ENCODE measurements at places on chromosomes 6 and 20. TPM values are rescaled to one million over a fixed set of nuclear protein-coding genes. Genes with fewer than 3 reads are reported as not detected.
A peak's percentile ranks its signal among the peaks of the same experiment; 100 is the strongest.

DNA sequence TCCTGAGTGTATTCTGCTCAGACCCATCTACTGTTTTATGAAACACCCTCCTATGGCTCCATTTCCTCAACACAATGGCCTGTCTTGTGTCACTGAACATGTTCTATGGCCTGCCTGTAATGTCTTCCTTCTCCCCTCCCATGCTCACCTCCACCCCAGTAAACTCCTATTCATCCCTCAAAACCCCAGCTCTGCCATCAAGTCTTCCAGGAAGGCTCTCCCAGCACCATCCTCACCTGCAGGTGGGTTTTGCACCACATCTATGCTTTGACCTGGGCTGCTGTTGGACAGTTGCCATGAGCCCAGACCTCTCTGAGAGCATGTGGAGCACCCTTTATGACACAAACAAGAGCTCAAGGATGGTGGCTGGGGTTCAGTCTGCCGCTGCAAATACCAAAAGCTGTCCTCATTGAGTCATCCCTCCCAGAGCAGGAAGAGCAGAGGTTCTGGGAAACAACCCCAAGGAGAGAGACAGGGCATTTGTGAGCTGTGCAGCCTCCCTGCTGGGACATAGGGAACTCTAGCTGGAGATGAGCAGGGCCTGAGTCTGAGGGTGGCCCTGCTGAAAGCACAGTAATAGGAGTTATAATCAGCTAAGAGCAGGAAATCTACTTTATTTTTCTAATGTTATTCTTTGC lies 93.8 kb upstream of the CD93 start:
- no peak for DNase-seq

DNA sequence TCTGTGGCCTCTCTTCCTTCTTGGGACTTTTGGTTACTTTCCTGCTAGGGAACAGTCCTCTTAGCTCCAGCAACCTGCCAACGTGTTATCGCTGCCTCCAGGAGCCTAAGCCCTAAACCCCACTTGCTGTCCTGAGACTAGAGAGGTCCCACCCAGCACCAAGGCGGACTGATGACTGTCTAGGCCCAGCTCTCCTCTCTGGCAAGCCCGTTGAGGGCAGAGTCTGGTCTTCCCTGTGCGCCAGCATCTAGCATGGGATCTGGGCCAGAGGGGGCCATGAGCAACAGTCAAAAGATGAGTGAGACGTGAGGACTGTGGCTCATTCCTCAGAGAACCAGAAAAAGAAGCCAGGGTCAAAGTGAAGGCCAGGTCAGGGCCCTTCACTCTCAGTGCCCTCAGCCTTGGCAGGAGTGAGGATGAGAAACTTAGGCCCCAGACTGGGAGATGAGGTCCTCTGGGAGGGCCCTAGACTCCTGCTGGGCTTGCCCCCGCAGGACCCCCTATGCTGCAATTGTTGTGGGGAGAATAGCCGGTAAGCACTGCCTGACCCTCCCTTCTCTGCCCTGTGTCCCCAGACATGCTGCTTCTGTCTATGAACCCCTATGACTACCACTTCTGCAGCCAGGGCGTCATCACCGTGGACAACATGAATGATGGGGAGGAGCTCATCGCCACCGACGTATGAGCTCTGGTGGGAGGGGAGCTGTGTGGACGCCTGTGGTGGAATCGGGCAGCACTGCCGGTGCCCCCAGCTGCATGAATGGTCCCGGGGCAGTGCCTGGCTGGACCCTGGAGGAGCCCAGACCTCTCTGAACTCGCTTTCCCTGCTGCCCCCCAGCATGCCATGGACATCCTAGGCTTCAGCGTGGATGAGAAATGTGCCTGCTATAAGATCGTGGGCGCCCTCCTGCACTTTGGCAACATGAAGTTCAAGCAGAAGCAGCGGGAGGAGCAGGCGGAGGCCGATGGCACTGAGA lies 30.9 kb downstream of the MYH7B start:
- DNase-seq: no peak

- DNase-seq: no peak
Observed at GRCh38 chr6:146292506-146292905, 251.1 kb upstream of the RAB32 start.

GRCh38 chr6:25417046-25417605 lies 138.0 kb downstream of the CARMIL1 start:
- DNase-seq: peak; percentile 87

DNA sequence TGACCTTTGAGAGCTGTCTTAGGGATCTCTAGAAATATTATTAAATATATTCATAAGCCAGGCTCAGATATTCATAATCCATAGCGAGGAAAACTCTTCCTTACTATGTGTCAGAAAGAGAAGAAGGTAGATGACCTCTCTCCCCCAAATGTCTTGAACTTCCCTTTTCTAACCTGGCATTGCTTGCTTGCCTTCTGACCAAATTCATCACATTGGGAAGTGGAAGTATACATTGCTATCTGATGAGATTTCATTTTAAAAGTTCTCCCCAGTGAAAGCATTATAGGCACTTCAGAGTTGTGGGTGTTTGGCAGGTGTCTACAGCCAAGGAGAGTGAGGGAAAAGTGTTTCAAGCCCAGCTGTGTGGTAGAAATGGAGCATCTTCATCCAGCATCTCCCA lies 197.3 kb downstream of the ZFAND3 start:
- DNase-seq: no peak

DNA sequence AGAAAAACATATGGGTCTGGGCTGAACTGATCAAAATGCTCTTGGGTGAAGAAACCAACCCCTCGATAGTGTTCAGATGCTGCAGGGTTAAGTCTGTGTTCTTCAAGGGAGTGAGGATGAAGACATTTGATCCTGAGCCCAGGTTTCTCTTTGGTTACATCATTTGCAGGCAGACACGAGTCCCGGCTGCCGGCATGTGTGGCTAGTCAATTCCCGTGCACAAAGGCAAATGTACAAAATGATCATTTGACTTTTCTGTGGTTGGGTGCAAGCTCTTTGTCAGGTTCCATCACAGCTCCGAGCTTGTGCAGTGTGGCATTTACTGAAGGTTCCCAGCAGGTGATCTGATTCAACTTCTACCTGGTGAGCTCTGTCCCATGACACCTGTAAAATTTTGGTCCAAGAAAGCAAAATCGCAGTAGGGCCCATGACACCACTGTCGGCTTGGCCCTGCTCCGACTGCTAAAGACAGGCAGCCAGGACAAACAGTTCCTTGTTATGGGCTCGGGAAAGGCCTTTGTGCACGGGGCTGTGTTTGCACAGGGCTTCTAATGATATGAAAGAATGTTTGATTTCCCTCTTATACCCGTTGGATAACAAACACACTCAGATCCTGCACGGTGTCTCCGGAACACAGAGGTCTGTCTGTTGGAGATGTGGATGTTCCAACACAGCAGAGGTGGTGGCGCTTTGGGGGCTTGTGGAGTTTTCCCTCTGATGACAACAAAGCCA lies 46.9 kb downstream of the GJA10 start:
- peak; percentile 22 for DNase-seq

The PCMTD2 gene
- total RNA-seq: 65.7 TPM

The CAGE1 gene
- 2.6 TPM for total RNA-seq

Data from umbilical cord (tissue), 2 donors.